Ovary (tissue), 10 donors: ENCODE measurements at places on chromosomes 3 and 15. TPM values are rescaled to one million over a fixed set of nuclear protein-coding genes. Genes with fewer than 3 reads are reported as not detected.

GBE1 gene
- total RNA-seq, result 21.8 TPM

GOLGA8G gene
- not detected for total RNA-seq

BSN gene
- 0.77 TPM for total RNA-seq

AADAC gene
- total RNA-seq, result not detected

PARP6 gene
- 66.7 TPM for total RNA-seq

GRCh38 chr15:48781017-48781416 is 29.9 kb downstream of the CEP152 start:
- DNase-seq, result no peak

- no peak for DNase-seq
Observed at GRCh38 chr3:38122712-38123290, 14.1 kb downstream of the ACAA1 start.

GRCh38 chr3:140438736-140439470 is 239.0 kb upstream of the TRIM42 start:
- DNase-seq, result no peak

GRCh38 chr3:181302960-181303359 is 313.4 kb upstream of the DNAJC19 start:
- DNase-seq, result no peak

DNA sequence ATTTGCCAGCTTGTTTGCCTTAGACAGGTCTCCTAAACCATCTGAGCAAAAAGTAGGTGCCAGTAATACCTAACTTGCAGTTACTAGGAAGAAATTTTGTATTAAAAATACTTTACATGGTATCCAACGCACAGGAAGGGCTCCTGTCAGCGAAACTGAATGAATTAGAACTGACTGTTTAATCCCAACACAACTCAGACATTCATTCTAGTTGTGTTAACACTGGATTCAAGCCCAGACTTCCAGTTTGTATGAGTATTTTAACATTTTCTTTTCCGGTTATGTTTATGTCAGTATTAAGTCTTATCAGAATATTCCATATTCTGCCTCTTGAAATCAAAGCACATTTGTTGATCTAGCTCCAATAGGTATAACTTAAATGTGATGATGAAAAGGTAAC is 82.0 kb upstream of the SOX2 start:
- no peak for DNase-seq

- DNase-seq, result no peak
Observed at GRCh38 chr3:18079739-18080138, 337.3 kb upstream of the TBC1D5 start.
